ENCODE measurements at places on chromosomes 5 and 9.

DNA sequence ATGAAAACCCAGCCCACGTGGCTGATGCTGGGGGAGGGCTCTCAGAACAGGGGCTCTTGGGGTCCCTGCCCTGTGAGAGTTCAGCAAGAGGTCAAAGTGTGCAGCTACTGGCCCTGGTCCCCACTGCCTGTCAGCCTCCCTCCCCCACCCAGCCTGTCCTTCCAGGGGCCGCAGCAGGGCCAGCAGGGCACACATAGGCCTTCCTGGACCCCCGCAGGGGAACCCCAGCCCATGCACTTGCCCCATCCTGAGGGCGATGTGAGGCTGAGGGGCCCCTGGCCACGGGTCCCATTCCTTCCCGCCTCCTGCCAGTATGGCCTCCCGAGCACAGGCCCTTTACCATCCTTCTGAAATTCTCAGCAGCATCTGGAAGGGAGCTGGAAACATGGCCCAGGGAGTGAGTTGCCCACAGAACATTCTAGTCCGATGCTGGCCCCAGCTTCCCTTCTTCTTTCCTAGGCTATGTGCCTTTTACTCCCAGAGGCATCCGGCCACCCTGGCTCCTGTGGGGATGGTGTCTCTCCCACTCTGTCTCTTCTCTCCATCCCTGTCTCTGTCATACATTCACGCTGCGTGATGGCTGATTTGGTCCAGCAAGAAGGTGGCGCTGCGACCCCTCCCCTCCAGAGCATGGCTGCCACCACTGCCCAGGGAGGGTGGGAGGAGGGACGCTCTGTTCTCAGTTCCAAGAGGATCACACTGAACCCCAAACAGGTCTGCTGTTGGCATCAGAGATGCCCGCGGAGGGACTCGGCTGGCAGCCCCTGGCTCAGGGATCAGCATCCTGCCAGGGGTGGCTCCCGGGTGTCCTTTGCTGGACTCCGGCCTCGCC, 19.6 kb downstream of the MRPL36 start:
- DNase-seq, result no peak

- peak; percentile 12 for DNase-seq
Measured at GRCh38 chr9:127555840-127556820, 55.9 kb upstream of the STXBP1 start.

- DNase-seq, result no peak
Measured at GRCh38 chr5:36712706-36713105, 106.3 kb downstream of the SLC1A3 start.

- no peak for DNase-seq
Measured at GRCh38 chr5:179729727-179730126, 2.9 kb upstream of the MAML1 start.

DNA sequence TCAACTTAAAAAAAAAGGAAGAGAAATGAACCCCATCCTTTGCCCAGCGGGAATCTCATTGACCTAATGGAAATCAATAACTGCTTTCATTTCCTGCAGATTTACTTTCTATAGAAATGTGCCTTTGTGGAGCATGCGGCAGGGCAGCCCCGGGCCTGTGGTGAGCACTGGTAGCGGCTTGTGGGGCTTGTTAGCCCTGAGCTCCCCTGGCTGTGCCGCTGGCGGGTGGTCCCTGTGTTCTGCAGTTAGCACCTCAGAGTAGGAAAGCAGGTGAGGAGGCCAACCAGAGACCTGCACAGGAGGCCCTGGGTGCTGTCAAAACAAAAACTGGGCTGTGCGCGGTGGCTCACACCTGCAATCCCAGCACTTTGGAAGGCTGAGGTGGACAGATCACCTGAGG, 76.8 kb upstream of the CDK20 start:
- no peak for DNase-seq

DNA sequence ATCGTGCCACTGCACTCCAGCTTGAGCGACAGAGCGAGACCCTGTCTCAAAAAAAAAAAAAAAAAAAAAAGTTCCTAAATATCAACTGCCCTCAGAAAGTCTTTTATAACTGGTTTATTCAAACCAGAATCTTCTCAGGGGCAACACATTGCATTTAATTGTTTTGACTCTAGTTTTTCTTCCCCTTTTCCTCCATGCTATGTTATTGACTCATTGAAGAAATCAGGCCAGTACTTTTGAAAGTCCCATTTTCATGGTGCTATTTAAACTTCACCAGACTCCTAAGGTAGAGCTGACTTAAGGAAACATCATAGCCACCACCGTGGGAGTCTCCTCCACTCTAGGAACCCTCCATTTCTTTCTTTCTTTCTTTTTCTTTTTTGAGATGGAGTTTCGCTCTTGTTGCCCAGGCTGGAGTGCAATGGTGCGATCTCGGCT, 83.1 kb upstream of the IL6ST start:
- DNase-seq, result no peak

DNA sequence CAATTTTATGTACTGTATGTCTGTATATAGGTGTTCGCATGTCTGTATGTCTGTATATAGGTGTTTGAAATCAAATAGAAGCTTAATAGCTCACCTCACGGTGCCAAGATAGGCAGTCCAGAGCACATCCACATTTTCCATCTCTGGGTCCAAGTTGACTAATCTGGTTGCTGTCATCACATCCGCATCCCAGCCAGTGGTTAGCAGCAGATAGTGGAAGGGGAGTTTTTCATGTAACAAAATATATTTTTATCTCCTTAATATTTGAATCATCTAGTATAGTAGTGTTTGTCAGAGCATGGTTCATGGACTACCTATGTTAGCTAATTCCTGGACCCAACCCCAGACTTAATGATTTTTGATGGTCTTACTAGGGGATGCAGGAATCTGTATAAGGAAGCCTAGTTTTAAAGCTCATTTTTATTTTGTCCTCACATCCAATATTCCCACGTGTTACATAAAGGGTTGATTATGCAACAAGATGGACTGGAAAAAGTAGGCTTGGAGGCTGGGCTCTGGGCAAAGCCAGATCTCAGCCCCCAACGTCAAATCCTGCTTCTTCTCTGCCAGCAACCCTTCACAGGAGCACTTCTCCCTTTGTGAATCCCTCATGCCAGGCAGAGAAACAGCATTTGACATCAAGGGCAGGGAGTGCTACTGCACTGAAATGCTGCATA, 219.7 kb downstream of the ZSWIM6 start:
- no peak for DNase-seq

All from stimulated activated CD4-positive, alpha-beta T cell treated with anti-CD3 and anti-CD28 coated beads, TNF-alpha, amount 100 ng/mL, for 1 hour (primary cell).